ACHN (cell line): ENCODE measurements at places on chromosomes 2 and 18.

- DNase-seq, result no peak
These were observed 201.3 kb upstream of the OSR1 start for GRCh38 chr2:19559596-19560240.

GRCh38 chr2:241612156-241613016 lies 24.6 kb downstream of the THAP4 start:
- DNase-seq, result no peak

DNA sequence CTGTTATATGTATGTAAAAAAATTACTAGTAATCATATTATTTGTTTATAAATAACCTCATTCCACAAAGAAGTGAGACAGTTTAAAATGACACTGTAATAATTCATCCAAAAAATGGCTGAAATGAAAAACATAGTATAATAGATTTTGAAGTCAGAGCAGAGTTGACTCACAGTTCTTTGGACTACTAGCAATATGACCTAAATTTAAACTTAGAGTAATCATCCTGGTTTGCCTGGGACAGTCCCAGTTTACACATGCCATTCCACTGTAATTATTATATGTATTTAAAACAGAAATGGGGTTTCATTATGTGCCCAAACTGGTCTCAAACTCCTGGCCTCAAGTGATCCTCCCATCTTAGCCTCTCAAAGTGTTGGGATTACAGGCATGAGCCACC lies 48.3 kb downstream of the CCDC88A start:
- no peak for DNase-seq

DNA sequence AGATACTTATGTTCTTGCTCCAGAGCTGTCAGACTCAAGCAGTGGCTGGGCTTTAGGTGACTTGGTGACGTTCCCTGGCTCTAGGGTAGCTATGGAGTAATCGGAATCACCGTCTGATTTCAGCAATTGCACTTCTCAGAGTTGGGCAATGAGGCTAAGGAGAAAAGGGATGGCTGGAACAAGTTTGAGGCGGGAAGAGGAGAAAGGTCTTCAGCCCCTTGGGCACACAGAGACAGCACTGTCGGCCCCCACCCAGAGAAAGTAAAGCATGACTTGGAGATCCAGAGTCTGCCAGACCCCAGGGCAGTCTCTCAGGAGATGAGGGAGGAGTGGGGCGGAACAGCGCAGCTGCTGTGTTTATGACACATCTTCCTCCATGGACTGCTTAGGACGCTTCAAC lies 114.5 kb downstream of the KLHL29 start:
- DNase-seq, result no peak

DNA sequence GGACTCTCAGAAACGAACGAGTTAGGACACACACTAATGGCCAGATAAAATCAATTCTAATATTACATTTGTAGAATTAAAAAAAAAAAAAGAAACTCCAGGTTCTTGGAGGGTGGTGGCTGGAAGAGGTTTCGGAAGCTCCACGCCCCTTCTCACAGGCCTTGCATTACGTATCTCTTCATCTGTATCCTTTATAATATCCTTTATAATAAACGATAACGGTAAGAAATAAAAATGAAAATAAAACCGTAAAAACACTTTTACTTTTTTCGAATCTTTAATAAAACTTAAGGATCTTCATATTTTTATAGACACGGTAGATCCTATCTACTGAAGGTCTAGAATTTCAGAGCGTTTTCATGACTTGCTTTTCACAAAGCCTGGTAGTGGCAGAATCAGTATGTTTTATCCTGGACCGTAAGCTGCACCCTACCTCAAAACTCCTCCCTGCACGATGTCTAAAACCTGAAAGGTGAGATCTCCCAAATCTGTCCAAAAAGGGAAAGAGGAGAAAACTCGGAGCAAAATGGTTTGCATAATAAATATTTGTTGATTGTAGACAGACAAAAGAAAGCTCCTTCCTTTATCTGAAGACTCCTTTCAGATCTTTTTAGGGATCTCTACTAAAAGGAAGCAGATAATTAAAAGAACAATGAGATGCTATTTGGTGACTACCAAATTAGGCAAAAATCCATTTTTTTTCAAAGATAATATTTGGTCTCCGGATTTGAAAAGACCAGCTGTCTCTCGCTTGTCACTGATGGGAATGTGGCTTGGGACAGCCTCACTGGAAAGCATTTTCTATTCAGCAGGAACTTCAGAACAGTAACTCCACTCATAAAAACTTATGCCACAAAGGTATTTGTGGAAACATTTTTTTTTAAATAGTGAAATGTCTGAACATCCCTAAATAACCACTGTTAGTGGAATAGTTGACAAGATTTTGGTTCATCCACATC lies 2.0 kb upstream of the CXCR4 start:
- DNase-seq, result no peak

GRCh38 chr18:64444819-64445218 lies 295.9 kb upstream of the LINC00305 start:
- no peak for DNase-seq

GRCh38 chr18:35049111-35050027 lies 8.2 kb downstream of the MAPRE2 start:
- no peak for DNase-seq

DNA sequence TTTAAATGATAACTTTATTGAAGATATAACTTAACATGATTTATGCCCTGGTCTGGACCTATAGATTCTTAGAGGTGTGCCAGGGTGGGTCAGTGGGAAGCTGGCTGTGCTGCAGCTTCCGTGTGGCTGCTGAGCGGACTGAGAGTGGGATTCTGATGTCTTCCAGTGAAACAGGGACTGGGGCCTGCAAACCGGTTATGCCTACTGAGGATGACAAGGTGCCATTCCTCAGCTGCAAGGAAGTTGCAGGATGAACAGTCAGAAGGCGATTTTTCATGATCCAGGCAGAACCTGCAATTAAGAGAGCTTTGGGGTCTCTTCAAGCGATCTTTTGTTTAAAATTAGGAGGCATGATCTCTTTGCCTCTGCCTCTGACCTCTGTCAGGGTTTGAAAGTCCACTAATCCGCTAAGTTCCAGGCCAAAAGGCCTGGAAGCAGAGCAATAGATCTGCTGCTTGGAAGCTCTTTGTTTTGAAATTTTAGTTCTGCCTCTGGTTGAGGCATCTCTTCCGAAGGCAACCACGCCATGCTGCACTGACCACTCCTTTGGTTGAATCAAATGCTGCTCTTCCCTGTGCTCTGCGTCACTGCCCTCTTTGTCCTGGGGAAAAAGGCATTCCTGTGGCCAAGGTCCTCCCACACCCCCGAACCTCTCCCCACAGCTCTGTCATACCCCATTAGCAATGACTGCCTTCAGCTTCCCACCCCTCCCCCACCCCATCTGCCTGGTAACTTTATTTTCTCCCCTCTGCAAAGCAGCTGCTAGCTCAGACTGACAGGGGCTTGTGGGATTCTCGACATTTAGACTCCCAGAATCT lies 2.0 kb downstream of the TMEM169 start:
- peak; percentile 46 for DNase-seq

DNA sequence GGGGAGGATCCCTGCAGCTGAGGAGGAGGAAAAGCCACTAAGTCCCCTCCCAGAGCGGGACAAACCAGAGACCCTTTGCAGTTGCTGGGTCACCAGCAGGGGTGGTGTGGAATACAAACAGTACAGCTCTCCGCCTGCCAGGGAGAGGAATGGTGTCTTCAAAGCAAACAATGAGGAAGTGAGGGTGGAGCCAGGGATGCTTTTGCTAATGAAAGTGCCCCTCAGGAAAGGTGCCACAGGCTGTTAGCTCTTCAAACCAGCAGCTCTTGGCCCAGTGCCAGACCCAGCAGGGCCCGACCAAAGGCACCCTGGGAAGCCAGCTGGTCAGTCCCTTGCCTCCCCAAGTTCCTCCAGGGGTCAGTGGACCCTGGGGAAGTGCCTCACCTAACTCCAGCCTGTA lies 102.8 kb downstream of the HIBCH start:
- DNase-seq, result peak; percentile 12

DNA sequence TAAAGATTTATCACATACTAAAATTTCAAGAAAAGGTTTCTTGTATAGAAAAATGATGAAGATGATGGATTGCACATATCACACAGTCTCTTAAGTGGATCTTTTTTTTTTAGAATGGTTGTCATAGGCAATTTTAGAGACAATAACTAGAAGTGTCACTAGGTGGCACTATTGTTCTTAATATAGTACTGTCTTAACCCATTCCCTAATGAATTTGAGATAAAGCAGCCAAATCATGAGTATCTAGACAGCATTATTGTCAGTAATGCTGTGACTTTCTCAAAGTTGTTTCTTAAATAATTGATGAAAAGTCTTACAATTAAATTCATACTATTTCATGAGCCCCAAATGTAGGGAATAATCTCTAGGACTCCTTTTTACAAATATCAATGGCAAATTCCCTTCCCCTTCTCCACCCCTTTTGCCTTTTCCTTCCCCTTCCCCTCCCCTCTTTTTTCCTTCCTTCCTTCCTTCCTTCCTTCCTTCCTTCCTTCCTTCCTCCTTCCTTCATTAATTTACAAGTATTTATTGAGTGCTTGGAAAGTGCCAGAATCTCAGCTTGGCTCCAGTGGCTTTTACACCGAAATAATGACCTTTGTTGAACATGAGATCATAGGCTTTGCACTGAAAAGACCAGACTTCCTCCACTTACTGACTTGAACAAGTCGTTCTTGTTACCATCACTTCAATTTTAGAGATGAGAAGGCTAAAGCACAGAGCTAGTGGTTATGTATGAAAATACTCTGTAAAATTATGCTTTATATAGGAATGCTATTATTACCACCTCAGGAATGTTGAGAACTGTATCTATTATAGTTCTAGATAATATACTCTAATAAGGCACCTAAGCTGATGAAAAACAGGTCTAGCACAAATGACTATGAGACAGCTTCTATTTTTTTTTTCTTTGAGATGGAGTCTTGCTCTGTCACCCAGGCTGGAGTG lies 19.8 kb downstream of the MYL12B start:
- DNase-seq, result peak; percentile 83

DNA sequence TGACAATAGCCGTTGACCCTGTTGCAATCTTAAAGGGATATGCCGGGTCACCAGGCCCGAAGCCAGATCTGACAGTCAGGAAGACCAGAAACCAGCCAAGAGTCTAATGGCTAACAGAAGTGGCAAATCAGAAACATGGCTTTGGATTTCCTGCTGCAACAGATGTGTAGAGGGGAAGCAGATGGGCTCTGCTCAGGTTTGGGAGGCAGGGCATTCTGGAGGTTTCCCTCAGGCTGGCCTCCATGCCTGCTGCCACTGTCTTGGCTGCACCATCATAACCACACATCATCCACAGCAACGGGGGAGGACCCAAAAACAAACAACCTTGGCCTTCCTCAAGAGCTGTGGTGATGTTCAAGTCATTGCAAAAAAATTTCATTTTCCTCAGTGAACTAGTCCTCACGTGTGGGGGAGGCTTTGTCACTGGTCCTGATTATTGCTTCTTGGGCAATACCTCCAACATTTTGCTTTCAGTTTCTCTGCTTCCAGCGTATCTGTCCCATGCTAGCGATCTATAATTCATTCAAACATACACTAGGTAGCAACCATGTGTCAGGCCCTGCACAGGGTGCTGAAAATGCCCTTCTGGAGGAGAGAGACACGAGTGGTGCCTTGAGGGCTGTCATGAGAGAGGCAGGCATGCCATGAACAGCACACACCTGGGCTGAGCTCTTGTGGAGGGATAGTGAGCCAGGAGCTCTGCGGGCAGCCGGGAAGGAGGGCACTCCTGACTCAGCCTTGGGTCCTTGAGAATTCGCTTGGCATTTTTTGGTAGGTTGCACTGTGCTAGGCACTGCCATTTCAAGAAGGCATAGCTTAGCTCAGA lies 48.2 kb upstream of the LGALSL start:
- no peak for DNase-seq

DNA sequence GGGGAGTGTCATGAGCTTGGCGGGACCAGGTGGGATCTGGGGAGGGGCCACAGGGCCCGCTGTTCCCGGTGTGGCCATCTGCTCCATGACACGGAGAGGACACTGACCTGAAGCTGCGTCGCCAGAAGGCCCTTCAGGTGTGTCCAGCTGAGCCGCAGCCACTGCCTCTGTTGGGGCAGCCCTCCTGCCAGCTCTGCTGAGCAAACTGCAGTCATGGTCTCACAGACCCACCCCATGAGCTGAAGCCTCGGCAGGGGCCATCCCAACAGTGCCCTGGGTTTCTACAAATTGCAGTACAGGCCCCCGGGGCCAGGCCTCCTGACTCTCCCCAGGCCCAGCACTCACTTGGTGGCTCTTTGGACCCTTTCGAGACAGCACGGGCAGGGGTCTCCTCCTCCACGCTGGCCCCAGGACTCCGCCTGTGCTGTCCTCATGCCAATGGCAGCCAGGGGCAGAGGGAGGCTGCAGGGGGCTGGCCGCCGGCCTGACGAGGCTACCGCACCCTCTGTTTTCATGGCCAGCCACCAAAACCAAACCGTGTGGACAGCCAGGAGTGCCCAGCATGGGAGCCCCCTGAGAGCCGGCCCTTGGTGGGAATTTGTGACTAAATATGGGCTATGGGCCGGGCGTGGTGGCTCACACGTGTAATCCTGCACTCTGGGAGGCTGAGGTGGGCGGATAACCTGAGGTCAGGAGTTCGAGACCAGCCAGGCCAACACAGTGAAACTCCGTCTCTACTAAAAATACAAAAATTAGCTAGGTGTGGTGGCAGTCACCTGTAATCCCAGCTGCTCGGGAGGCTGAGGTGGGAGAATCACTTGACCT lies 175.2 kb upstream of the SALL3 start:
- DNase-seq, result no peak

DNA sequence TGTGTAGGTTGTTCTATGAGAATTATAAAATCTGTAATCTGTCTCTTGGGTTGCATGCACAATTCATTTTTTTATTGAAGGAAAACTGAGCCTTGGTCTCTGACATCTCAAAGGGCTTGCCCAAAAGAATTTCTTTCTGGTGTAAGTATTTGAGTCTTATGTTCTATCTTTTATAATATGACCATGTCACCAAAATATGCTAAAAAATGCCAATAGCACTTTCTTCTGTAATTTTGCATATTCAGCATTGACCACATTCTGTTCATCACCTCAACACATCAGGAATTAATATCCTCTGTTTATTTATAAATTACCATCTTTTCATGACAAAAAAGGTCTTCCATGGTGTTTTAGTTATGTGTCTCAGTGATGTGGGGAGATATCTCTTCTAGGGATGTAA lies 268.7 kb upstream of the TCF4 start:
- DNase-seq, result no peak

GRCh38 chr2:148553332-148553887 lies 91.1 kb upstream of the EPC2 start:
- no peak for DNase-seq

GRCh38 chr2:241354668-241355658 lies 1.1 kb upstream of the FARP2 start:
- peak; percentile 87 for DNase-seq

DNA sequence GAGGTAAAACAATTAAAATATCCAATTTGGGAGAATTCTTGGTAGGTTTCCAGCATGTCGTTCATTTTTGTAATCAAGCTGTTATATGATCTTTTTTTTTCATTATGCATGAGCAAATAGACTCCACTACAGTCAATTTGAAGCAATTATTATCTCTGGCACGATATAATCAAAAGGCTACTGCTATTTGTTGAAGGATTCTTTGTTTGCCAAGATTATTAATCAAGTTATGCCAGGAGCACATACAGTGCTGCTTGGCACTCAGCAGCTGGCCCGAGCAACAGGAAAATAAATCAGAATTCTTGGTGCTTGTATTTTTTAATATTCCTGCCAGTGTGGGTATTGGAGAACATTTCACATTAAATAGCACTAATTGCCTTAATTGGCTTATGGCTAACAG lies 279.5 kb downstream of the RND3 start:
- DNase-seq, result no peak
